Testis (tissue), 5 donors: ENCODE measurements at places on chromosomes 2 and 18. TPM values are rescaled to one million over a fixed set of nuclear protein-coding genes. Genes with fewer than 3 reads are reported as not detected.

DNA sequence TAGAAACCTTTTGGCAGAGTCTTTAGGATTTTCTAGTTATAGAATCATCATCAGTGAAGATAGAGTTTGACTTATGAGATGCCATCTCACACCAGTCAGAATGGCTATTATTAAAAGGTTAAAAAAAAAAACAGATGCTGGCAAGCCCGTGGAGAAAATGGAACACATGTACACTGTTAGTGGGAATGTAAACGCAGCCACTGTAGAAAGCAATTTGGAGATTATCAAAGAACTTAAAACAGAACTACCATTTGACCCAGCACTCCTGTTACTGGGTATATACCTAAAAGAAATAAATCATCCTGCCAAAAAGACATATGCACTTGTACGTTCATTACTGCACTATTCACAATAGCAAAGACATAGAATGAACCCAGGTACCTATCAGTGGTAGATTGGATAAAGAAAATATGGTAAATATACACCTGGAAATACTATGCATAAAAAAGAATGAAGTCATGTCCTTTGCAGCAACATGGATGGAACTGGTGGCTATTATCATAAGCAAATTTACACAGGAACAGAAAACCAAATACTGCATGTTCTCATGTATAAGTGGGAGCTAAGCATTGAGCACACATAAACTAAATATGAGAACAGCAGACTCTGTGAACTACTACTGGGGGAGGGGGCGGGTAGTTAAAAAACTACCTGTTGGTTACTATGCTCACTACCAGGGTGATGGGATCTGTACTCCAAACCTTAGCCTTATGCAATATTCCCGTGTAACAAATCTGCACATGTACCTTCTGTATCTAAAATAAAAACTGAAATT is 279.0 kb downstream of the KIAA1328 start:
- H3K27ac ChIP-seq = no peak overlapping the region
- H3K27me3 ChIP-seq = no peaks in the 10 kb centered on the region
- no peak overlapping the region for H3K4me3 ChIP-seq

DNA sequence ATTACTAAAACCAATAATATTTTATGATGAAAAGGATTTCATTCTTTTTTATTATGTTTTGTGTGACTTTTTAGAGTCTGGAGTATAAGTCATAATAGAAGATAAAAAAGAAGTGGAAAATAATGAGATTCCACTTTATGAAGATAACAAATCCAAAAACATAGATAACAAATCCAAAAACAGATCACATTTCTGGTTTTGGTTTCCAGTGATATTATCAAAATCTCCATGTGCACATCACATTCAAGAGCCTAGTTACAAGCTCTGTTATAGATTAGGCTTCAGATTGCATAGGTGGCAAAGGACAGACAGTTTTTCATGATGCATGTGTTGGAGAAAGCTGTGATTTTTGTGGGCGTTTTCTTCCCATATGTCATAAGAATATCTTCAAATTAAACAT is 648.2 kb downstream of the STK39 start:
- no peak overlapping the region for H3K4me3 ChIP-seq
- no peaks in the 10 kb centered on the region for H3K27me3 ChIP-seq
- no peak for DNase-seq
- H3K4me1 ChIP-seq = no peaks in the 10 kb centered on the region

DNA sequence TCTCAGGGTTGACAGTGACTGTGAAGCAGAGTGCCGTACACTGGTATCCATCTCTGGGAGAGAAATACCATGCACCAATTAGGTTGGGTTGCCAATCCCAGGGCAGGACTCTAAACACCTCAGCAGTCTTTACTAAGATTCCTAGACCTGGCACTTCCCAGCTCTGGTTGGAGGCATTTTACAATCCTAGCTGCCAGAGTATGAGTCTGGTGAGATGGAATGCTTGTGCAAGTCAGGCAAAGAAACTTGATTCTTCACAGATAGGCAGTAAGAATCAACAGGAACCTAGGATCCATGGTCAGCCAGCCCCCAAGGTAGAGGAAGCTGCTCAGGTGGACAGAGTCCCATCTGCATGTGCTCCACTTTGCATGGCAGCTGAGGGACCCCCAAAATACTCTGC is 6.0 kb upstream of the UGT1A5 start:
- no peak overlapping the region for H3K27ac ChIP-seq
- H3K27me3 ChIP-seq = no peaks in the 10 kb centered on the region
- no peak overlapping the region for H3K4me3 ChIP-seq
- no peak for DNase-seq
- no peaks in the 10 kb centered on the region for H3K4me1 ChIP-seq

- H3K4me3 ChIP-seq = peak overlapping the region; percentile 13
- peak; percentile 60 for DNase-seq
- H3K27me3 ChIP-seq = no peaks in the 10 kb centered on the region
- H3K4me1 ChIP-seq = no peaks in the 10 kb centered on the region
- H3K36me3 ChIP-seq = no peaks in the 10 kb centered on the region
- H3K27ac ChIP-seq = no peak overlapping the region
These were observed 10.3 kb upstream of the B3GNT2 start for GRCh38 chr2:62185475-62186155.

DNA sequence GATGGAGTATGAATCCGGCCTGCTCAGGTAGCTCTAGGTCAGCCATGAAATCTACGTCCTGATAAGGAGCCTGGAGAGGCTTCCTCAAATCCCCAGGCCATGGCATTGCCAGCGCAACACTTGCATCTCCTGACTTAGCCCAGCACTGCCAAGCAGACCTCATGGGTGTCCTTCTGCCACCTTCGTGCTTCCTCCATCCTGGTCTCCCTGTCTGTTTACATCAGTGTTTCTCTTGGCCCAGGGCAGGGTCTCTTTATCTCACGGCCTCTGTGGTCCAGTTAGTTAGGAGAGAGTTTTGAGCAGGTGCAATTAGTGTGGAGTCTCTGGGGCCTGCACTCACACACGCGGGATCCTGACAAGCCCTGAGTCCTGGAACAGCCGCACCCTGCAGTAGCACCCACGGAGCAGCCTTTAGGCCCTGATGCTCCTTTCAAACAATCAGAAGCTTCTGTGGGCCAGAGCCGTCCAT is 193.1 kb upstream of the ARL4C start:
- DNase-seq = no peak
- no peak overlapping the region for H3K4me3 ChIP-seq
- no peaks in the 10 kb centered on the region for H3K4me1 ChIP-seq
- H3K27ac ChIP-seq = no peak overlapping the region
- H3K27me3 ChIP-seq = no peaks in the 10 kb centered on the region

The SRSF7 gene
- 104 TPM for total RNA-seq

The KLHL30 gene
- 0.37 TPM for total RNA-seq

The PLGLB2 gene
- 1.7 TPM for total RNA-seq

The PSMA8 gene
- total RNA-seq = 13.1 TPM

The MYO5B gene
- total RNA-seq = 26.1 TPM
